ENCODE measurements at places on chromosomes 3 and 15.

- DNase-seq, result no peak
Measured at GRCh38 chr3:178989821-178990220, 81.8 kb downstream of the ZMAT3 start.

DNA sequence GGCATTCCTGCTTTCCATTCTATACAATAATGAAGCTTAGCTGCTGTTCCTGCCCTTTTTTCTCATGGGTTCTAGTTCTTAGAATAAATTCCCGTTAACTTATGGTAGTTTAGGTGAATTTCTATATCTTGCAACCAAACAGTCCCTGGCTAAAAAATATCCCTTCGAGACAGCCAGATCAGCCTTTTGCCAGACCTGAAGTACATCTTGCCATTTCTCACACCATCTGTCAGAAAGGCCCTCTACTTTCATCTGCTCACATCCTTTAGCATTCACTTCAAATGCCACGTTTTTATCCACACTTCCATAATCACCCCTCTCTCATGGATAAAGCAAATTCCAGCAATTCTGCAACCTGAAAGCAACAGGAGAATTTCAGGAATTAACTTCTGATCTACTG is 145.4 kb downstream of the GAP43 start:
- DNase-seq, result no peak

GRCh38 chr3:43148033-43148432 is 42.2 kb upstream of the POMGNT2 start:
- no peak for DNase-seq

DNA sequence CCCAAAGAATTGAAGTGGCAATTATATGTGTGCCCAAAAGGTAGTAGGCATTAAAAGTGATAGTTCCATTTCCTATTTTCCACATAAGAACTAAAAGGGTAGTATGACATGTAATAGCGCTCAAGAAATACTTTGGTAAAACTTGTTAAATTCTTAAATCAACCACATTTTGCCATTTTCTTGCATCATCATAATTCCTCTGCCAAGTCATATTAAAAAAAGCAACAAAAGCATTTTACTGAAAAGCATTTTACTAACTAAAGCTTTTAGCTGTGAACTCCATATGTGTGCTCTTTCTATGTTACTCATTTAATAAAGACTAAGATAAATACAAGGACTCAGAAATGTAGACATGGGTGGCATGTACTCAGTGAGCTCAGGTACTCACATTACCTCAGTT is 70.1 kb downstream of the GPR160 start:
- no peak for DNase-seq
